Peyer's patch (tissue), 4 donors: ENCODE measurements at places on chromosomes 4 and X. TPM values are rescaled to one million over a fixed set of nuclear protein-coding genes. Genes with fewer than 3 reads are reported as not detected.

DNA sequence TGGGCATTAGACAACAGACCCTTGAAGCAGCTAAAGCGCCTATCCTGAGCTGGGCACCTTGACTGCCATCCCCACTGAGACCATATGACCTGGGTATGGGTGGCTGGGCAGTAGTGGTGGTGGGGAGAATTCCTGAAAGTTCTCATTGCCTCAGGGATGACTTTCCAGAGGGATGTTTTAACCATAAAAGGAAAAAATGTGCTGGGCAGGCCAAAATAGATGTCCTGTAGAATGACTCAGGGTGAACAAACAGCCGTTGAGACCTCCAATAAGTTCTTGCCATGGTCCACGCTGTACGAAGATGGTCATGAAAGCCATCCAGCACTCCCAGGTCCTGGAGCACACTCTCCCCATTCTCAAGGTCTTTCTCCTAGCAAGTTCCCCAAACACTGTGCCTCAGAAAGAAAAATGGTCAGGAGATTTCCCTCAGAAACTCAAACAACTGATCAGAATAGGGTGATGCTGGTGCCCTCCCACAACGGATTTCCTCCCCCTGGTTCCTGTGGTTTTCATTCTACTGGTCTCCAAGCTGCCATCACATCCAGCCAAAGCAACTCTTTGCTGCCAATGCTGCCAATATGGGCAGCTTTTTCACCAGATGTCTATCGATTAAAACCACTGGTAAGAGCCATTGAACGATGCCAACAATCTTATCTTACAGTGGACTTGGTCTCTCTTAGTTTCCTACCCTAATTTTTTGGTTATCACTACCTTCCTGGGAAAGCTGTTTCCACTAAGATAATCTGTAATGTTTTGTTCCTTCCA is 11.2 kb downstream of the CDKN2AIP start:
- no peak for DNase-seq

DNA sequence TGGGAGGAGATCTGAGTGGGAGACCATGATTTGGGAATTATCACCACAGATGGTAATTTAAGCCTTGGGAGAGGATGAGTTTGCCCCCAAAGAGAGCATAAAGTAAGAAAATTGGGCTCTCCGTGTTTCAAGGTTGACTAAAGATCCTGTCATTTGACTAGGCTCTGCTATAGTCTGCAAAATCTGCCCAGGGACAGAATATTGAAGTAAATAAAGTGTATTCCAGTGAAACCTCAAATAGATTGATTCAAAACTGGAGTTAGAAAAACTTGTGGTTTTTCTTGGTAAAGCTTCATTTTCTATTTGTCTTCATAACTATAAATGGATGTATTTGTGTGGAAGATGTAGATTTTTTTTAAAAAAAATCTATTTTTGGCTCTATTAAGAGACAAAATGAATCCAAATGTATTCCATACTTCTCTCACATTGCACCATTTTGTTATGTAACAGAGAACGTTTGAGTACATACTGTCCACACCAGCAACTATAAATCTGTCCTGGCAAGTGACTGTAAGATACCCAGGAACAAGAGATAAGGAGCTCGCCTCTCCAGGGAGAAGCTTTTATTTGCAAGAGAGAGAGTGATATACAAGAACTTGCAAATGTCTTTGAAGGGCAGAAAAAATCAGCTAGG is 170.2 kb downstream of the CBR4 start:
- DNase-seq = no peak

DNA sequence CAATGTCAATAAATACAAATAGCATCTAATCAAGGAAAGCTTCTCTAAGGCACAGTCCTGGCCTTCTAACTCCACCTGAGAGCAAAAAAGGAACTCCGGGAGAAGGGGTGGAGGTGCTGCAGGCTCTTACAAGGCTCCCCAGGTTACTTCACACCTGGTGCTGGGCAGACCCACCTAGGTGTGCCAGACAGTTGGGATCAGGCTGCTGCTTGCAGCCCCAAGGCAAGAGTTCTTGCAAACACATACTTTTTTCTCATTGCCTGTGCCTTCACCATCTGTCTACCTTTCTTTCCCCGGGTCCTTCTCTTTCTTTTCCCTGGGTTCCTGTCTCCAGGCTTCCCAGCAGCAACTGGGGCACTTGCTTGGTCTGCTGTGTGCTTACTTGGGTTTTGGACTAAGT is 81.4 kb upstream of the STIM2 start:
- no peak for DNase-seq

DNA sequence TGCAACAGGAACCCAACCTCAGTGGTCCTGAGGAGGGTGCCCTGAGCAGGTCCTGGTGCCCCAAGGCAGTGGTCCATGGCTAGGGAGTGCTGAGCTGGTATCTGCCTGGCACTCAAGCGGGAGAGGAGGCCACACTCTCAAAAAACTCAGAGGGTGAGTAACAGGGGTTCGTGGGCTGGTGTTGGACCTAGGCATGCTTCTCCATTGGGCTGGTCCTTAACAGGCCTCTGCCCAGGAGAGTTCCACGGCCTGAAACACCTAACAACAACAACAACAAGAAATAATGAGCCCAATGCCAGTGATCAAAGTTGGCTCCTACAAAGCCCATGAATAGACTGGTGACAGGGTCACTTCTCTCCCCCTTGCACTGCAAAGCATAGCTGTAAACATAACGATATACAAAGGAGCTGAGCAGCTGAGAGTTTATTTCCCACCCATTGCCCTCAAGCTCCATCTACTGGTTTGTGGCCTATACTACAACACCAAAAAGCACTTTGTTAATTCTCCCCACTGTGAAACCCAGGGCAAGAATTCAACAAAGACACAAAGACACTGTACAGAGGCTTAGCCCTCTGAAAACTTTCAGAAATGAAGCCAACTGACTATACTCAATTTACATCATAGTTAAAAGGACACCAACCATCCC is 736.1 kb upstream of the ADGRL3 start:
- no peak for DNase-seq

DNA sequence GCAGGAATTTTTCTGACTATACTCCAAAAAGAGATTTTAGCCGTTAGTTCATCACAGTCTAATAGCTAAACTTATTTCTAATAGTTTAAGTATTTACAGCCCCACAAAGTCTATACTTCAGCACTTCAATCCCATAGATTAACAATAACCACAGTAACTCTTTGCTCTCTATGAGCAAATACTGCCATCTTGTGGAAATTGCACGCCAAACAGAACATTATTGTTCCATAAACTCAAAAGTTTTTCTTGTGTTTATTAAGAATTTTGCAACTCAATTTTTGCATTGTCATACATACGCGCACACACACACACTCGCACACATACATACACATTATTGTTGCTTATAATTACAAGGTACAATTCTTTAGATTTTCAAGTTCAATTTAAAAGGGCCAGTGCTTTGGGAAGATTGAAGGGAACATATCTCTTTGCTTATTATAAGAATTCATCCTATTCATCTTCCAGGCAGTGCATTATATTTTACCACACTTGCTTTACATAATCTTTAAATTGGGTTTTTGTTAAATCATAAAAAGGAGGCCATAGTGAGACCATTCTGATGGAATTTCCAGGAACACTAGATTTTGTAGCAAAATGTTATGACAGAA is 63.8 kb upstream of the ATOH1 start:
- DNase-seq = peak; percentile 51

DNA sequence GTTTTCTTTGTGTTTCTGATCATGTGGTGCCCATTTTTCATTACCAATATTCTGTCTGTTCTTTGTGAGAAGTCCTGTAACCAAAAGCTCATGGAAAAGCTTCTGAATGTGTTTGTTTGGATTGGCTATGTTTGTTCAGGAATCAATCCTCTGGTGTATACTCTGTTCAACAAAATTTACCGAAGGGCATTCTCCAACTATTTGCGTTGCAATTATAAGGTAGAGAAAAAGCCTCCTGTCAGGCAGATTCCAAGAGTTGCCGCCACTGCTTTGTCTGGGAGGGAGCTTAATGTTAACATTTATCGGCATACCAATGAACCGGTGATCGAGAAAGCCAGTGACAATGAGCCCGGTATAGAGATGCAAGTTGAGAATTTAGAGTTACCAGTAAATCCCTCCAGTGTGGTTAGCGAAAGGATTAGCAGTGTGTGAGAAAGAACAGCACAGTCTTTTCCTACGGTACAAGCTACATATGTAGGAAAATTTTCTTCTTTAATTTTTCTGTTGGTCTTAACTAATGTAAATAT is 110.4 kb downstream of the IL13RA2 start:
- no peak for DNase-seq

CENPI gene
- total RNA-seq = 3.6 TPM

DNA sequence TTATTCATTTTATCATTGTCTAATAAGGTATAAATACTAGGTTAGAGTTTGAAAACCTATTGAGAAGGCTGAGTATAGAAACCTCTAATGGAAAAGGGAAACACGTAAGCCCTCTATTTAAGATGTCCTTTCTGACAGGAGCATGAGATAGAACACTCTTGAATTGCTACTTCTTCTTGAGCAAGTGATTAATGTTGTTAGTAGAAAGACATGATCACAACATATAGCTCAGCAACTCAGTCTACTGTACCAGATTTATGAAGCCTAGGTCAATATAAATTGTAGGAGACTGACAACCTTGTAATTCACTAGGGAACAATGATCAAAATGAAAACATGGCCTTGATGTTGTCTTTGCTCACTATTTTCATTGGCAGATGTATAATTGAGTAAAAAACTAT is 189.7 kb downstream of the ANTXR2 start:
- no peak for DNase-seq

MAGEA10 gene
- not detected for total RNA-seq

- no peak for DNase-seq
Measured at GRCh38 chr4:188661502-188661901, 522.3 kb downstream of the TRIML1 start.

GRCh38 chr4:75432683-75433082 is 81.5 kb downstream of the RCHY1 start:
- DNase-seq = no peak

DNA sequence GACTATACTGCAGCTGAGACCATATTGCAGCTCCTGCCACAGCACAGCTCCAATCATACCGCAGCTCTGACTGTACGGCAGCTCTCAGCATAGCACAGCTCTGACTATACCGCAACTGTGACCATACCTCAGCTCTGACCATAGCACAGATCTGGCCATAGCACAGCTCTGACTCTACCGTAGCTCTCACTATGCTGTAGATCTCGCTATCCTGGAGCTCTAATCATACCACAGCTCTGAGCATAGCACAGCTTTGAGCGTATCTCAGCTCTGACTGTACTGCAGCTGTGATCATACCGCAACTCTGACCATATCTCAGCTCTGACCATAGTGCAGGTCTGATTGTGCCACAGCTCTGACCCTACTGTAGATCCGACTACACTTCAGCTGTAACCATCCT is 139.2 kb downstream of the ASMT start:
- no peak for DNase-seq

DNA sequence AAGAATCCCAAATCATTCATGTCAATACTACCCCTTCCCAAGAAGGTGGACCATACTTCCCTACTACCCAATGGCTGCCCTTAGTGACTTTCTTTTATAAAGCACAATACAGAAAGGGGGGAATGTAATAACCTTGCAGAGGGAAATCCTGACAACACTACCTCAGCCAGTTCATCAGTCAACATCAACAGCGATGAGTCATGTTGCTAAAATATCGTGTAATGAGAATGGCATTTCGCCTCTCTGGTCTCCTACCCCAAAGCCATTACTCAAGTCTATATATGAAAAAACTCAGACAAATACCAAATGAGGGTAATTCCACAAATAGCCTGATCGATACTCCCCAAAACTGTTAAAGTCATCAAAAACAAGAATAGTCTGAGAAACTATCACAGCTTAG is 3.3 kb upstream of the MAGEA8 start:
- DNase-seq = no peak

DNA sequence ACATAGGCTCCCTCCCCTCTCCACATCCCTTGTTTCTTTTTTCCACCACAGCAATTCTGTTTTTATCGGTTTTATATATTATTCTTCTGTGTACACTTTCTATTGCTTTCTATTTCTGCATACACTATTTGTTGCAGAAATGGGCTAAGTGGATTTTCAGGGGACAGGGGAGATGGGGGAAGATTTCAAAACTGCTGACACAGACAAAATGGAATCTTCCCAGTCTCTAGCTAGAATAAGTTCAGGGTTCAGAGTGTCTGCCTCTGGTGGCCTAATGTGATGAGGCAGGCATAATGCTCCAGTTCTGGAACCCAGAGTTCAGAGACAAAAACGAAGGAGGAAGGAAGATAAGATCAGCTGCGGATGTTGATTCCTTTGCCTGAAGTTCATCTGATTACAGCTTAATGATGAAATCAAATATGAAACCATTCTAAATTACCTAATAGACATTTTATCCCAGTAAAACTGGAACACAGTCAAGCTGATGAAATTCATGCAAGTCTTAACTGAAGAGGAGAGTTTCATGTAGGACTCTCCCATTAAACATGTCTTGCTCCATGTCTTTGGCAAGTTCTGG is 447.1 kb downstream of the AFF2 start:
- no peak for DNase-seq

ATP8A1 gene
- total RNA-seq = 71.0 TPM

MMRN1 gene
- 17.3 TPM for total RNA-seq

DNA sequence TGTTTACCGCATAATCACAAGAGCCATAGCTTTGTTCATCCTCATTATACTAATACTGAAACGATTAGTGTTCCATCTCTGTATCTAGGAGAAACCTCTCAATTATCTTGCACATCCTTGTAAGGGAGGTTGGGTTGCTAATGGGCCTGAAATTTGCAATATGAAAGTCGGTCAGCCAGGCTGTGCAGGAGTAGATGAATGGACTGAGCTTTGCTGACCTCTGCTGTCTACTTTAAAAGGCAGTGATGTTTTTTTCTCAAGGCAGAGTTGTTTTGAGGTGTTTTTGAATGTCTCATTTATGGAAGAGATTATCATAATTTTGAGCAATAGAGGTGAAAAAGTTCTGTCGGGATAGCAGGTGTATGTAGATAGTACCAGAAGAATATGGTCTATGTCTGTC is 47.9 kb upstream of the LINC00632 start:
- no peak for DNase-seq

- DNase-seq = no peak
Measured at GRCh38 chr4:13511101-13511500, 27.0 kb upstream of the RAB28 start.

GPAT3 gene
- 62.5 TPM for total RNA-seq

PNMA6A gene
- not detected for total RNA-seq

GRCh38 chr4:10171055-10171454 is 54.5 kb upstream of the WDR1 start:
- no peak for DNase-seq

DNA sequence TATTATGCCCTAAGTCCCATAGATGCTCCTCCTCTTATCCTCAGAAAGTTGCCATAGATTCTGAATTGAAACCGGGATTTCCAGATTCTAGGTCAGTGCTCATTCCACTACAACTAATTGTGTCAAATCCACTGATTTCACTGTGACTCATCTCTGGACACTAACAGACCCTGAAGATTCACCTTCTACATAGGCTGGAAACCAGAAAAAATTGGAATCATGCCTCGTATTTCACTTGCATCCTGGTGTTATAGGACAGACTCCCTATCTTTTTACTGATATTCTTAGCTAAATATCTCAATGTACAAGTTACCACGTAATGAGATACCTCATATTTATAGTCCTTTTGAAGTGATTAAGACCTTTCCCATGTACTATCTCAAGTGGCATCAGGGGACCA is 36.7 kb downstream of the CLNK start:
- DNase-seq = no peak

DDIT4L gene
- total RNA-seq = not detected

GRCh38 chr4:51958199-51958968 is 61.8 kb downstream of the LRRC66 start:
- no peak for DNase-seq

- no peak for DNase-seq
Measured at GRCh38 chr4:9921326-9921725, 100.0 kb downstream of the SLC2A9 start.

JCHAIN gene
- 77.5 TPM for total RNA-seq

- DNase-seq = no peak
Measured at GRCh38 chrX:54473993-54474859, 21.8 kb downstream of the FGD1 start.

ANK2 gene
- 85.0 TPM for total RNA-seq
